Natural killer cell (primary cell): ENCODE measurements at places on chromosomes 13 and 19.

- H3K36me3 ChIP-seq, result no peaks in the 10 kb centered on the region
- no peaks in the 10 kb centered on the region for H3K27me3 ChIP-seq
- no peaks in the 10 kb centered on the region for H3K4me1 ChIP-seq
- H3K27ac ChIP-seq, result no peak overlapping the region
- no peak overlapping the region for H3K4me3 ChIP-seq
Measured at GRCh38 chr13:100075700-100076587, 12.9 kb upstream of the PCCA start.

- H3K36me3 ChIP-seq, result no peaks in the 10 kb centered on the region
- H3K4me3 ChIP-seq, result no peak overlapping the region
- no peak for DNase-seq
- H3K27ac ChIP-seq, result no peak overlapping the region
- H3K27me3 ChIP-seq, result no peaks in the 10 kb centered on the region
Measured at GRCh38 chr13:98959786-98960605, 17.9 kb downstream of the DOCK9 start.

GRCh38 chr19:28424077-28424476, 788.9 kb downstream of the UQCRFS1 start:
- no peak overlapping the region for H3K27ac ChIP-seq
- no peaks in the 10 kb centered on the region for H3K36me3 ChIP-seq
- no peak for DNase-seq
- no peaks in the 10 kb centered on the region for H3K27me3 ChIP-seq
- peaks cover 27% of the 10 kb centered on the region for H3K4me1 ChIP-seq

DNA sequence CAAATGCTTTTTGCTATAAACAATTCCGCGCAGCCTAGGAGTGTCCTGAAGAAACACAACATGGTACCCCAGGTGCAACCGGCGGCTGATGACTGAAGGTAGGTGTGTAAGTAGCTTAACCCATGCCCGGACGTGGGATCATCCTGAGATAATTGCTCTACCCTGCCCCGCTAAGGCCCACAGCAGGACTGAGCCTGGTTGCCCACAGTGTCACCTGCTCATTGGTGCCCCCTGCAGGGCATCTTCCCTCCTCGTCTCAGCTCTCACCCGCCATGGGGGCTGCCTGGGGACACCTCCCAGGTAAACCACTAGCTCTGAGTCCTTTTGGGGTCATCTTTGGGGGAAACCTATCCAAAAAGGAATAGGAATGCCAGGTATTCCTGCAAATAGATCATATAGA, 22.3 kb downstream of the TMEM161A start:
- H3K27me3 ChIP-seq, result no peaks in the 10 kb centered on the region
- DNase-seq, result peak; percentile 42
- peaks cover 6% of the 10 kb centered on the region for H3K36me3 ChIP-seq
- peaks cover 7% of the 10 kb centered on the region for H3K4me1 ChIP-seq
- no peak overlapping the region for H3K27ac ChIP-seq

GRCh38 chr19:20197747-20198146, 30.7 kb downstream of the ZNF486 start:
- H3K36me3 ChIP-seq, result peaks cover 12% of the 10 kb centered on the region
- no peak overlapping the region for H3K27ac ChIP-seq
- H3K4me1 ChIP-seq, result no peaks in the 10 kb centered on the region
- no peaks in the 10 kb centered on the region for H3K27me3 ChIP-seq
- no peak for DNase-seq

DNA sequence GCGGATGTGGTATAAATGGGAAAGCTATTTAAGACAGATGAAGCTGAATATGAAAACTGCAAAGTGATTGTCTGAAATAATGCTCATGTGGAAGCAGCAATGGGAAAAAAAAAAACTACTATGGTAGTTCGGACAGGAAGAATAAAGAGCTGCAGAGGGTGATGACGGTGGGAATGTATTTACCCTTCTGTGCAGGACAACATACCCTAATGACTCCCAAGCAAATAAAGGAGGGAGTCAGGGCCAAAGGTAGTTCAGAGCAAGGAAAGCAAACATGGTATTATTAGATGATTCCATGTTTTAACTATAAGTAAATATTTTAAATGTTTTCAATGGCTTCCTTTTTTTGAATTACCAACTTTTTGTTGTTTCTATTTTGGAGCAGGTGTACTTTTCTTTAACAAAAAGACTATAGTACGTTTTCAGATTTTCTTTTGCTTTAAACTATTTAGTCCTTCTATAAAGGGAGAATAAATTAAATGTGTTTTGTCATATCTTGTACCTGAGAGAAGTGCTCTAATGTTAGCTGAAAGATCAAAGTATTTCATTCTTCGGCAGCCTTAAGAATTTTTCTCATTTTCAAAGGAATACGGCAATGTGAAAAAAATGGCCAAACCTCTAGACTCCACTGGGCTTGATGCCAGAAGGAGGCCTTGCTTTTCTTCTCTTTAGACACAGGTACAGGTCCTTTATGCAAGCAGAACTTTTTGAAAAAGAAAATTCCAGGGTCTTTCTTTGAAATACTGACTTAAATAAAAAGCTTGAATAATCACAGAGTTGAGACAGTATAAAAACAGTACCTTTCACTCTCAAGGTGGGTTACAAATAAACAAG, 67.8 kb upstream of the ZDHHC20 start:
- H3K4me3 ChIP-seq, result no peak overlapping the region
- no peaks in the 10 kb centered on the region for H3K27me3 ChIP-seq
- peaks cover 28% of the 10 kb centered on the region for H3K36me3 ChIP-seq
- H3K27ac ChIP-seq, result no peak overlapping the region
- H3K4me1 ChIP-seq, result no peaks in the 10 kb centered on the region

DNA sequence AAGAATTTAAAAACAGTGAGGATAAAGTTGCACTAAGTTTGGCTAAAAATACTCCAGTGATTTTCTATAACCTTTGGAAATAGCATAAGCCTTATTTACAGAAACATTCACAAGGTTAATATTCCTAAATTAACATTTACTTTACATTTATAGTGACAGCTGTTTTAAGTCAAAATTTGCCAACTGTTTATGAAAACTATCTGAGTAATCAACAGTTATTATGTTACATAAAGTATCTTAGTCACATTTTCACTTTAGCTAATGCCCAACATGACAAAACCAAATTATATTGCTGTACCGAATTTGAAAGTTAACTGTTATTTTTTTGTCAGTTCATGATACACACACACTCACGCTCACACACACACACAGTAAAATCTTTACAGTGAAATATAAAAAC, 1.2 kb downstream of the TNFRSF19 start:
- no peak for DNase-seq
- H3K4me3 ChIP-seq, result no peak overlapping the region
- H3K4me1 ChIP-seq, result no peaks in the 10 kb centered on the region
- peaks cover 10% of the 10 kb centered on the region for H3K27me3 ChIP-seq

- H3K27me3 ChIP-seq, result no peaks in the 10 kb centered on the region
- no peak for DNase-seq
Measured at GRCh38 chr19:48603001-48603400, 3.5 kb upstream of the SPACA4 start.
